ENCODE measurements at places on chromosomes 11 and 22. TPM values are rescaled to one million over a fixed set of nuclear protein-coding genes. Genes with fewer than 3 reads are reported as not detected.

The BLID gene
- not detected for total RNA-seq

The LUZP2 gene
- total RNA-seq, result not detected

DNA sequence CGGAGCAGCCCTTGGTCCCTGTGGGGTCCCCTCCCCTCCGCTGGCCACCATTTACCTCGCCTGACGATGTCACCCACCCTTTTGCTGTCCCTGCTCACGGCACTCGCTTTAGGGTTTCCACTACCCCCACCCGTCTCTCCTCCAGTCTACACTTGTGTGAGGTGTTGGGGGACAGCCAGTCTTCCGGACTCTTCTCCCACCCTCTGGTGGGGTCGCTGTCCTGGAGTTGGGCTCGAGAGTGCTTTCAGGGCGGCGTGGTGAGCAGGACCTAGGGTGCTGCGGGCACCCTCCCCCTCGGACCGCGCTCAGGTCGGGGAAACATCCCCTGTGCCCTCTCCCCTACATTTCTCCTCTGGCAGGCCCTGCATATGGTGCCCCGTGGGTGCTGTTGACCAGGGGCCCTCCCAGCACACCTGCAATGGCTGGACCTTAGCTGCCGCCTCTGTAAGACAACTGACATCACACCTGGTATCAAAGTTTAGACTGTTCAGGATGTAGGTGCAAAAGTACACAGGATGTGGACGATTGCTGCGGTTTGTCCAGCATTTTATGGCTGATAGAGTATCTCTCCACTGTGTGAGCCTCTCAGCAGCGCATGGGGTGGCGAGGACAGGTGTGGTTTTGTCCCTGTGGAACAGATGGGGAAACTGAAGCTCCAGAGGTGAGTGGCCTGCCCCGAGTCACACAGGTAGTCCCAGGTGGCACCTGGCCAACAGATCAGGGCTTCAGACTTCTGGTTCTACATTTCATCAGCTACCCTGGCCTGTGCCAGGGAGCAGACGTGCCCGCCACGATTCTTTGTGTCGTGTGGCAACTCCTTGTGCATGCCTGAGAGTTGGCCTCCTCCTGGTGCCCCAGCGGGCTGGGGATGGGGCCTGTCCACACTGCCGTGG, 1.2 kb downstream of the GRK2 start:
- no peak for DNase-seq

DNA sequence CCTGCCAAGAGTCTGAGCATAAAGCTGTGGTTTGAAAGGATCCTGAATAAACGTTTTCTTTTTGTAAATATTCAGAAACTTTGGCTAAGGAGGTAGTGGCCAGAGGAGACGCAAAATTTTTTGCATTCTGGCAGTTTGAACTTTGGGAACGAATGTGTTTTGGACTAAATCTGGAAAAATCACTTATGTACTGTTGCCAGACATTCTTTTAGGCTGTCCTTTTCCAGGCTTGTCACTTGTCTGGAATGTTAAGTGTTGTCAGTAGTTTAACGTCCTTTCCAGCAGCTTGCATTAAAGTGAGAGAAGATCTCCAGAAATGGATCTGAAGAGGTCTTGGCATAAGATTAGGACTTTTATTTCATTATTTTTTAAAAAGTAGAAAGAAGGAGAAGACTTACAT, 18.5 kb downstream of the SPECC1L start:
- no peak for DNase-seq

GRCh38 chr11:44258839-44259420, 51.0 kb downstream of the ALX4 start:
- DNase-seq, result no peak

GRCh38 chr11:115942011-115942410, 437.8 kb upstream of the CADM1 start:
- no peak for DNase-seq

DNA sequence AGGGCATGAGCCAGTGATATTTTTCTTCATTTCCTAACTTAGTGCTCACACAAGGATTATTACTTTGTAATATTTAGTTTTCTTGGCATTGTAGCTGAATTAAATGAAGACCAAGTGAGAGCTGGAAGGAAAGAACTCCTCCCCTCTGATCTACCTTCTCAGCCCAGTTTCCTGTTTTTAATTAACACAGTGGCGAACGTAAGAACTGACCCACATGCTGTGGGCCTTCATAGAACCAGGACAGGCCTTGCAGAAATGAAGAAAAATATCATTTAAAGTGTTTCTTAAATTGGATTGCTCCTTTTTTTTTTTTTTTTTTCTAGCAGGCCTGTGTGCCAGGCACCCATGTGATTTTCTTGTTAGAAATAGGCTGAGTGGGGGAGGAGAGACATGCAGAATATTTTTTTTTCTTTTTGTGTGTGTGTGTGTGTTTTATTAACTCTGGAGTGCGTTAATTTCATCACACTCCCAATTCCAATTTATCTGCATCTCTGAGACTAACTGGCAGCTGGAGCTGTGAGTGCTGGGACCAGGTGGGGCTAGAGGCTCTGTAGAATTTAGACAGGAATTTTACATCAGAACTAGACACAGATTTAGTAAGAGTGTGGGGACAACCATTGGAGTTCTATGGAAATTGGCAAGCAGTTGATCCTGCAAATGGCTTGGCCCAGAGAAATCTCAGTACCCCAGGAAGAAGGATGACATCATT, 320.5 kb downstream of the DDX10 start:
- no peak for DNase-seq

DNA sequence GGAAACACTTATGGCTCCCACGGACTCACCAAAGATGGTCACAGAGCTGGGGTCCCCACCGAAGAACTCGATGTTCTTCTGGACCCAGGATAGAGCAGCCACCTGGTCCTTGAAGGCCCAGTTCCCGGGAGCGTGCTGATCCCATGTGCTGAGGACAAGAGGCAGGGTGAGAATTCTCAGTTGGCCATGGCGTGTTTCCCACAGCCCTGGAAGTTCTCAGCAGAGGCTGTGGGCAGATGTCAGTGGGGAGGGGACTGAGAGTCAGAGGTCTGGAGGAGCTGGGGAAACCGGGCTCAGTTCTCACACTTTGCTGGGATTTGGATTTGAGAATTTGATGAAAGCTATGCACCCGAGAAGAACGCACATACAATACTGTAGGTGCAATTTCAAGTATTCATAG, 193.3 kb downstream of the BCR start:
- DNase-seq, result no peak

- no peak for DNase-seq
Observed at GRCh38 chr22:27476729-27477128, 324.8 kb downstream of the MN1 start.

DNA sequence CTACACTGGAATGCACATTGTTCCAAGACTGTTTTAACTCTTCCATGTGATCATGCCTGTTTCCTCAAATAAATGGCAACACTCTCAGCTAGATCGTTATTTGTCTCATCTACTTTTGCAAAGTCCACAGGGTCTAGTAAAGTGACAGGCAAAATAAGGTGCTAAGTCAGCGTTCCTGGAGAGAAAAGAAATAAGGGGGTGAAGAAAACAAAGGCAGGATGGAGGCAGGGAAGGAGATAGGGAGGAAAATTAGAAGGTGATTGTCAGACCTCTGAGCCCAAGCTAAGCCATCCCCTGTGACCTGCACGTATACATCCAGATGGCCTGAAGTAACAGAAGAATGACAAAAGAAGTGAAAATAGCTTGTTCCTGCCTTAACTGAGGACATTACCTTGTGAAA, 132.1 kb downstream of the RAB38 start:
- DNase-seq, result no peak

The OR6A2 gene
- 0.10 TPM for total RNA-seq

GRCh38 chr11:67354075-67355022, 1.0 kb upstream of the POLD4 start:
- DNase-seq, result peak; percentile 12

DNA sequence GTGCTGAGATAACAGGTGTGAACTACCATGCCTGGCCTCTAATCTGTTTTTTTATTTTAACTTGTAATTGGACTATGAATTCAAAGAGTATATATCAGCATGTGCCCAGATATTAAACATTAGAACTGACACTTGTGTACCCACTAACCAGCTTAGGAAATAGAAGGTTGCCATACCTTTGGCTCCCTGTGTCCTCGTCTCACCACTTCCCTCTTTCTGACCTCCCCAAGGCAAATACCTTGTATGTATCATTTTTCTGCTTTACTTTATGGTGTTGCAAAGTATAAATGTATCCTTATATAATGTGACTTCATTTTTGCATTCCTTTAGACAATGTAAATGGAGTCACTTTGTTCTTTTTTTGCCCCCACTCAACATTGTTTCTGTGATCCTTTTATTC, 9.1 kb downstream of the PPP6R3 start:
- no peak for DNase-seq

The CSF2RB gene
- 1.4 TPM for total RNA-seq

GRCh38 chr11:44797886-44798606, 71.3 kb downstream of the TSPAN18 start:
- no peak for DNase-seq

GRCh38 chr11:77038825-77039326, 4.7 kb downstream of the B3GNT6 start:
- no peak for DNase-seq

DNA sequence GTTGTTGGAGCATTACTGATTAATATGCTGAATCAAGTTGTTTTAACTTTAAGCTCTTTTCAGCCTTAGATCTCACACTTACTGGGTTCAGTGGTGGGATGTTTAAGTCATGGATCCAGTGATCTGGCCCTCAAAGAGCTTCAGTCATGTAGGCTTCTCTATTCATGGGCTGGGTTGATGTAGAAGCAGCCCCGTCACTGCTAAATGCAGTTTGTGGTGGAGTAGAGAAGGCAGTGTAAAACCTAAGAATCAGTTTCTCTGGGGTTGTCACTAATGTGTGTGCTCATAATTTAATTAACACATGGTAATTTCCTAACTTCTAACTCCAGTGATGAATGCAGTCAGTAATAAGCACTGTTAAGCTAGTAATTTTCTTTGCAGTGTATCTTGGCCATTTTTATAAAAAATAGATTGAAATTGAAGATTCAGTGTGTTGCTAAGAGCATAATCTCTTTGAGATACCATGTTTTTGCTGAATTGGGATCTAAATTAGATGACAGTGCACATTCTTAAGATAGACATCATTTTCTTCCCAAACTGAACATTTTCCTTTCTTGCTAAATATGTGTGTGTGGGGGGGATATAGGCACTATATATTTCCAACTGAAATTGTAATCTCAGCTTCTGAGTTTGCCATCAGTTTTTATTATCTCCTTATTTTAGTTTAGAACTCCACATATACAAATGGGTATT, 9.0 kb downstream of the SPCS2 start:
- no peak for DNase-seq

- no peak for DNase-seq
Observed at GRCh38 chr22:24432059-24432853, 4.9 kb downstream of the ADORA2A start.

GRCh38 chr11:123374622-123374968, 55.5 kb upstream of the GRAMD1B start:
- DNase-seq, result no peak

The IGF2 gene
- total RNA-seq, result 0.31 TPM

The PLA2G3 gene
- not detected for total RNA-seq

DNA sequence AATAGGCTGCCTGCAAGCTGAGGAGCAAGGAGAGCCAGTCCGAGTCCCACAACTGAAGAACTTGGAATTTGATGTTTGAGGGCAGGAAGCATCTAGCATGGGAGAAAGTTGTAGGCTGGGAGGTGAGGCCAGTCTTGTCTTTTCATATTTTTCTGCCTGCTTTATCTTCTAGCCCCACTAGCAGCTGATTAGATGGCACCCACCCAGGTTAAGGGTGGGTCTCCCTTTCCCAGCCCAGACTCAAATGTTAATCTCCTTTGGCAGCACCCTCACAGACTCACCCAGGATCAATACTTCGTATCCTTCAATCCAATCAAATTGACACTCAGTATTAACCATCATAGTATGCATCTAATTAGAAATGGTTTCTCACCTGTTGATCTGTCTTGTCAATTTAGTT, 5.0 kb upstream of the COX8A start:
- DNase-seq, result no peak

The VSIG2 gene
- not detected for total RNA-seq

DNA sequence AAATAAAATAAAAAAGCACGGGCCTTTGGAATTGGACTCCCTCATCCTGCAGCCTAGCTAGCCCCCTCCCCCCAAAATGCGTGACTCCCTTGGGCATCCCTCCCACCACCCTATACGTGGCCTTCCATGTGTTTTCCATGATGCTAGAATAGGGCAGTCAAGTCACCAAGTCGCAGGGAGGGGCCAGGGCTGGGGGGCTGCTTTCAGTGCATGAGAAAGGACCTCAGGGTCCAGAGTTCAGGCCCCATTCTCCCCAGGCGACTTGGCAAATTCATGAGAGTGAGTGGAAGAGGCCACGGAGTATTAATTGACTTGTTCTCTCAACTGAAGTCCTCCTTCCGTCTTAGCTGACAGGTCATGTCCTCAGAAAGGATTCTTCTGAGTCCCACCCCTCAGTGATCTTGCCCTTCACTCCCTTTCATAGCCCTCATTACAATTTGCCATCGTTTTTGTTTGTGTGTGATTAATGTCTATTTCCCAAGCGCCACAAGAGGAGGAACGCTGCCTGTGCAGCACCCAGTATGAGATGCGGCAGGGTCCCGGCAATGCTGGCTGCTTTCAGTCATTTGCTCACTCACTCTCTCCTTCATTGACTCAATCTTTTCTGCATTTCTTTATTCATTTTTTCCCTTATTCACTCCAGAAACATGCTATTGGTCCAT, 17.4 kb downstream of the LRRC32 start:
- DNase-seq, result no peak

DNA sequence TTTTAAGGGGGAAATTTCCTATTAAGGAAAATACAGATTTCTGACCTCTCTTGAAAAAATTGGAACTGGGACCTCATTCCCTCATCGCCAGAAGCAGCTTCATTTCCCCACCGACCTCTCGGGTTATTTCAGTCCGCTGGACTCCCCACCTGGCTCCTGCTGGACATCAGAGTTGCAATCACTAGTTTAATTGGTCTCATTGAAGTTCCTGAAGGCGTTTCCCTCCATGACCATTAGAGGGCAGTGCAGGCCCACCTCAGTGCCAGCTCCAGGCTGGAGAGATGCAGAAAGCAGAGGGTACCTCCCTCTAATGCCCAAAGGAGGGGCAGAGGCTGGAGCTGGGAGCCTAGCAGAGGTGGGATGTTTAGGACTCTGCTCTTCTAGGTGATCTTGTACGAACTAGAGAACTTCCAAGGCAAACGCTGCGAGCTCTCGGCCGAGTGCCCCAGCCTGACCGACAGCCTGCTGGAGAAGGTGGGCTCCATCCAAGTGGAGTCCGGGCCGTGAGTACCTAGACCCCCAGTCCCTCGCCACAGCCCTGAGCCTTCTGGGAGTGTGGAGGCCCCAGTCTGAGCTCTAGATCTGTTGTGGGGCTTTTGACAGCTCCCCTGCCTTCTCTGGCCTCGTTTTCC, 2.7 kb downstream of the CRYBB3 start:
- peak; percentile 58 for DNase-seq

The MRGPRX4 gene
- total RNA-seq, result not detected

The NECTIN1 gene
- 2.2 TPM for total RNA-seq

DNA sequence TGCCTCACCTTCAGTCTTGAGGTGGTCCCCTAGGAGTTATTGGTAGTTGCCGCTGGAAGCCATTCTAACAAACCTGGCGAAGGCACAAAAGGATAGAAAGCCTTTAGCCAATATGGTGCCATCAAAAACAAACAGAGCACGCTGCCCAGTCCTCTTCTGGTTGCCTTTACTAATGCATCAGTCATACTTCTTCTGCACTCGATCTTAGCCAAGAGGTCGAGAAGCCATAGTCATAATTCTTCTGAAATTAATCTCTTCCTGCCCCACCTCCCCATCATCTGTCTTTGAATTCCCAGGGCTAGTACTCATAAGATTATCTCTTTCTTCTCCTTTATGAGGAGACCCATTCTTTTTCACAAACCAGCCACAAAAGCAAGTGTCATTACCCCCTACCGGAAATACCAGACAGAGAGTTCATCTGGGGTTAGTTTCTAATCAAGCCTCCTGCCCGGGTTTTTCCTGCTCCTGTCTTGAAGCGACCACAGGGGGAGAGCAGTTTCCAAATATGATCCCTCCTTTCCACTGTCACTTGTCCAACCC, 21.4 kb upstream of the EHF start:
- no peak for DNase-seq
